Small intestine (tissue), 16 donors: ENCODE measurements at places on chromosomes 3 and 15. TPM values are rescaled to one million over a fixed set of nuclear protein-coding genes. Genes with fewer than 3 reads are reported as not detected.
A peak's percentile ranks its signal among the peaks of the same experiment; 100 is the strongest.

GRCh38 chr3:30811151-30811795 is 83.2 kb downstream of the GADL1 start:
- no peaks in the 10 kb centered on the region for H3K4me1 ChIP-seq
- DNase-seq = no peak
- no peak overlapping the region for H3K4me3 ChIP-seq
- H3K27me3 ChIP-seq = no peaks in the 10 kb centered on the region

DNA sequence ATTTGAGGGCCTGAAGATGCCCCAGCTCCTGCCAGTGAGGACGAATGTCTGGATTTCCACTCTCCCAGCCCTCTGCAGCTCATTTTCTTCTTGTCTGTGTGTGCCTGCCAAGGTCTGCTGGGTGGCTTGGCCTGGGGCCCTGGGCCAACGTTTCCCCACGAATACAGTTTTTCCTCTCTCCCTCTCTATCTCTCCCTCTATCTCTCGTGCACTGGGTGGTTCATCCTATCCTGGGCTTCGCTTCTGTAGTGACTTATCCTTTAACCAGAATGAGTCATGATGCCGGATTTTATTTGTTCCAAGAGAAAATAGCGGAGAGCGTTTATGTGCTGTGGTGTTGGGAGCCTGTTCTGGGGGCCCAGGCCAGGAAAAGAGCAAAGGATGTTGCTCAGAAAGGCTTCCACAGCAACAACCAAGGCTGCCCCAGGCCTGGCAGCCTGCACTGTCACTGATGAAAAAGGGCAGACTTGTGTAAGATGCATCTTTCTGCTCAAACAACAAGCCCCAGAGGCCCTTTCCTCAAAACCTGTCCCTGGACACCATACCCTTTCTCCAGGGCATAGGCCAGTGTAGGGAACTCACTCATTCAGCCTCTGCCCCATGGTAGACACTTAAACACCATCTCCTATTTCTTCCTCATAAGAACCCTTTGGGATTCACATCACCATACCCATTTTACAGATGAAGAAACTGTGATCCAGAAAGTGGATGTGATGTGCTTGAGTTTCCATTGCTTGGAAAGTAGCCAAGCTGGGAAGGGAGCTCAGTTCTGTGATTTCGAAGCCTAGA is 47.3 kb downstream of the ITGA11 start:
- H3K27me3 ChIP-seq = no peaks in the 10 kb centered on the region
- H3K27ac ChIP-seq = no peak overlapping the region
- no peaks in the 10 kb centered on the region for H3K36me3 ChIP-seq
- no peaks in the 10 kb centered on the region for H3K4me1 ChIP-seq

- peaks cover 6% of the 10 kb centered on the region for H3K4me1 ChIP-seq
- H3K27ac ChIP-seq = no peak overlapping the region
- no peaks in the 10 kb centered on the region for H3K27me3 ChIP-seq
- H3K36me3 ChIP-seq = no peaks in the 10 kb centered on the region
- peak; percentile 77 for DNase-seq
These were observed 8.4 kb downstream of the ST6GAL1 start for GRCh38 chr3:186938716-186939115.

GRCh38 chr15:39468331-39468730 is 112.5 kb upstream of the THBS1 start:
- H3K4me3 ChIP-seq = no peak overlapping the region
- H3K27ac ChIP-seq = no peak overlapping the region
- no peaks in the 10 kb centered on the region for H3K36me3 ChIP-seq
- no peaks in the 10 kb centered on the region for H3K27me3 ChIP-seq

GRCh38 chr3:11536132-11536935 is 107.4 kb downstream of the VGLL4 start:
- H3K27me3 ChIP-seq = no peaks in the 10 kb centered on the region
- H3K4me3 ChIP-seq = no peak overlapping the region
- DNase-seq = no peak
- H3K36me3 ChIP-seq = no peaks in the 10 kb centered on the region
- H3K4me1 ChIP-seq = no peaks in the 10 kb centered on the region
- no peak overlapping the region for H3K27ac ChIP-seq

GRCh38 chr15:83565138-83565537 is 88.8 kb upstream of the ADAMTSL3 start:
- H3K4me3 ChIP-seq = no peak overlapping the region
- no peak for DNase-seq
- H3K4me1 ChIP-seq = no peaks in the 10 kb centered on the region
- H3K36me3 ChIP-seq = no peaks in the 10 kb centered on the region

- DNase-seq = no peak
- H3K36me3 ChIP-seq = no peaks in the 10 kb centered on the region
- no peaks in the 10 kb centered on the region for H3K4me1 ChIP-seq
- peaks cover 11% of the 10 kb centered on the region for H3K27me3 ChIP-seq
- H3K27ac ChIP-seq = no peak overlapping the region
These were observed 7.1 kb upstream of the TTC14 start for GRCh38 chr3:180594631-180595558.

- H3K27me3 ChIP-seq = peaks cover 2% of the 10 kb centered on the region
- no peak for DNase-seq
- H3K4me3 ChIP-seq = no peak overlapping the region
- H3K27ac ChIP-seq = no peak overlapping the region
These were observed 70.6 kb downstream of the GAP43 start for GRCh38 chr3:115693868-115694267.

GRCh38 chr3:130904491-130904890 is 10.6 kb downstream of the ATP2C1 start:
- H3K4me3 ChIP-seq = no peak overlapping the region
- no peaks in the 10 kb centered on the region for H3K27me3 ChIP-seq
- no peak for DNase-seq
- no peaks in the 10 kb centered on the region for H3K4me1 ChIP-seq
- H3K27ac ChIP-seq = no peak overlapping the region

GRCh38 chr3:152283492-152284381 is 15.0 kb downstream of the MBNL1 start:
- H3K4me1 ChIP-seq = peaks cover 7% of the 10 kb centered on the region
- no peak for DNase-seq
- H3K4me3 ChIP-seq = no peak overlapping the region

- no peak overlapping the region for H3K4me3 ChIP-seq
- H3K4me1 ChIP-seq = no peaks in the 10 kb centered on the region
- no peak overlapping the region for H3K27ac ChIP-seq
These were observed 122.3 kb downstream of the CHRNA7 start for GRCh38 chr15:32152574-32152973.

GRCh38 chr3:197103766-197104165 is 74.1 kb upstream of the MELTF start:
- H3K4me3 ChIP-seq = no peak overlapping the region
- no peak overlapping the region for H3K27ac ChIP-seq
- no peaks in the 10 kb centered on the region for H3K4me1 ChIP-seq
- peaks cover 1% of the 10 kb centered on the region for H3K36me3 ChIP-seq
- H3K27me3 ChIP-seq = no peaks in the 10 kb centered on the region

DNA sequence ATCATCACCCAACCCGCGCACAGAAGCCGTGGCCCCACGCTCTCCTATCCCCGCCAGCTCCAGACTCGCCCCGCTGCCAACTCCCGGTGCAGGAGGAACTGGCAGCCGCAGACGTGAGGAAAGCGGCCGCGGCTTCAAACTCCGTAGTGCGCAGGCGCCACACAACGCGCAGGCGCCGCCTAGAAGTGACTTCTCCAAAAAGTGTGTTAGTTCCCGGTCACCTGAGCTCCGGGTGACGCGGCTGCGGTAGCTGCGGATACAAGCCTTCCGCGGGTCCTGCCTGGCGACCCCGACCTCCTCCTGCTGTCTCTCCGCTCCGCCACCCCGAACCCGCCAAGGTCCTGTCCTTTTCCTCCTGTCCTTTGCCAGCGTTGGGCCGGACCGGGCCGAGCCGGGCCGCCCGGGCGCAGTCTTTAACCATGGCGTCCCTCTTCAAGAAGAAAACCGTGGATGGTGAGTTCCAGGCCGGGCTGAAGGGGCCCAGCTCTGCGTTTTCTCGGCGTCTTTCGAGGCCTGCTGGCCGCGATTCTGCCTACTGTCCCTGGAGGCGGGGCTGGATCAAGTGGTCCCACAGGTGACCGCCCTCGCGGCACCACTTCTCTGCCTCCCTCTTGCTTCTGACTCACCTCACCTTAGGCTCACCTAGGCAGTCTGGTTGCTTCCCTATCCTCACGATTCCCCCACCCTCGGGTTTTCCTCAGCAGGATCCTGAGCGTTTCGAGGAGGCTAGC is at the start of gene CHMP2B:
CHMP2B (plus strand) TSS at position 206 of the 731 bp plus-strand sequence; CDS start at position 420, 214 bp downstream.
- peak within 1 kb of the TSS; percentile 92 for H3K4me3 ChIP-seq
- no peaks in the 10 kb centered on the region for H3K4me1 ChIP-seq
- peak within 1 kb of the TSS; percentile 70 for H3K27ac ChIP-seq
- no peaks in the 10 kb centered on the region for H3K27me3 ChIP-seq

GRCh38 chr3:194711913-194712312 is 26.2 kb downstream of the FAM43A start:
- no peak overlapping the region for H3K27ac ChIP-seq
- H3K27me3 ChIP-seq = no peaks in the 10 kb centered on the region
- H3K4me3 ChIP-seq = no peak overlapping the region
- H3K4me1 ChIP-seq = peaks cover 3% of the 10 kb centered on the region

DNA sequence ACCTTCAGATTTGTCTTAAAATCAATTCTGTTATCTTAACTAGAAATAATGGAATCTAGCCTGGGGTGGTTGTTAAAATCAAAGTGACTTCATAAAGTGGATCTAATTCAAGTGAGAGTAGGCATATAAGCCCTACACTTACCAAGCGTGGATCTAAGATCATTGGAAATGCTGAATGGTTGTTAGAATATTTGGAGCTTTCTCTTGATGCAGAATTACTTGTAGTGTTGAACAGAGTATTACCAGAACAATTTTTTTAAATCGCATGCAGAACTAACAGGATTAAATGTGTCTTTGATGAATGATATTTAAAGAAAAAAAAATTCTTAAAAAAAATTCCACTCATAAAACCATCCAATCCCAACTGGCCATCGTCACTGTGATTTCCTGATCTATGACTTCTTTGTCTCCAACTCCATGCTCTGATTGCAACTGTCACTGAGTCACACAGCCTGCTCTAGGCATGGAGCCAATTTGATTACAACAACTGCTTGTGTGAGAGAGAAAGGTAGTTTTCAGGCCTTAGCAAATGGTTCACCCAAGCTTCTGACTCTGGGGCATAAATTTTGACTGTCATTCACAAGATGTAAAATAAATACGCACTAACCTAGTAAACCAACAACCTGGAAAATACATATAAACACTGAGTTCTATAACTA is 25.9 kb upstream of the SPRED1 start:
- peak overlapping the region; percentile 4 for H3K27ac ChIP-seq
- no peaks in the 10 kb centered on the region for H3K36me3 ChIP-seq

- no peaks in the 10 kb centered on the region for H3K36me3 ChIP-seq
- DNase-seq = no peak
- no peaks in the 10 kb centered on the region for H3K4me1 ChIP-seq
- no peak overlapping the region for H3K4me3 ChIP-seq
- H3K27me3 ChIP-seq = no peaks in the 10 kb centered on the region
These were observed 654.1 kb downstream of the MECOM start for GRCh38 chr3:169009453-169009852.

DNA sequence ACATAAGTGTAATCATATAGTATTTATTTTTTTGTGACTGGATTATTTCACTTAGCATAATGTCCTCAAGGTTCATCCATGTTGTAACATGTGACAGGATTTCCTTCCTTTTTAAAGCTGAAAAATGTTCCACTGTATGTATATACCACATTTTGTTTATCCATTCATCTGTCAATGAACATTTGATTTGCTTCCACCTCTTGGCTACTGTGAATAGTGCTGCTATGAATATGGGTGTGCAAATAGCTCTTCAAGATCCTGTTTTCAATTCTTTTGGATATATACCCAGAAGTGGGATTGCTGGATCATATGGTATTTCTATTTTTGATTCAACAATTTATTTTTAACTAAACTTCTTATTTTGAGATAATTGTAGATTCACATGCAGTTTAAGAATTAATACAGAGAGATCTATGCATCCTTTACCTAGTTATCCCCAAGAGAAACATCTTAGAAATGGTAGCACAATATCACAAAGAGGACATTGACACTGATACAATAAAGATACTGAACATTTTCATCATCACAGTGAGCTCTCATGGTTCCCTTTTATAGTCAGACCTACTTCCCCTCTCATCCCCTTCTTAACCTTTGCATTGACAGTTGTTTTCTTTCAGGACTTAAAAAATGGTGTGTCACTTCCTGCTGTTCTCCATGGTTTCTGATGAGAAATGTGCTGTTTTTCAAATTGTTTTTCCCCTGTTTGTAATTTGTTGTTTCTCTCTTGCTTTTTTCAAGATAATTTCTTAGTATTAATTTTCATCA is 90.1 kb downstream of the SATB1 start:
- no peak overlapping the region for H3K27ac ChIP-seq
- DNase-seq = no peak
- H3K4me3 ChIP-seq = no peak overlapping the region
- H3K27me3 ChIP-seq = no peaks in the 10 kb centered on the region
- no peaks in the 10 kb centered on the region for H3K4me1 ChIP-seq

DNA sequence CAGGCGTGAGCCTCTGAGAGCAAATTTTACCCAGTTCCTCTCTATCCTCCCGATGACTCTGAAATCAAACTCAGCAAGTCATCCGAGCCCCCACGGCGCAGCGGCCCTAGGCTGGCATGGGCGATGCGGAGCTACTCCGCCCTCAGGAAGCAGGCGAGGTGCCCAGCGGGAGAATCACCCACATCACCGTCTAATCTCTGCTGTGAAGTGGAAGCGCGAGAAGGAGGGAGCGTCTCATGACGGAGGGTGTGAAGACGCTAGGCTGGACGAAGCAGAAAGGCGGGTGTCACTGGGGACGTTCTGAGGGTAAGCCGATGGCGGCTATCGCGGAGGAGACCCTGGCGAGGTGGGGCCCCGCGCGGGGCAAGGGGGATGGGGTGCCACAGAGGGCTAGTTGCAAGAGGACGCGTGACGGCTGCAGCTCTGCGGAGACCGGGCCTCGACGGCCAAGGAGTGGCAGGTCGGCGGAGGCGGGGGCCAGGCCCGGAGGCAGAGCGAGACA is 9.1 kb upstream of the GNAI2 start:
- no peaks in the 10 kb centered on the region for H3K27me3 ChIP-seq
- H3K4me3 ChIP-seq = peak overlapping the region; percentile 33
- DNase-seq = peak; percentile 47

GRCh38 chr3:46861605-46862368 is 1.5 kb downstream of the MYL3 start:
- no peak for DNase-seq
- no peaks in the 10 kb centered on the region for H3K27me3 ChIP-seq
- no peak overlapping the region for H3K27ac ChIP-seq
- H3K4me3 ChIP-seq = no peak overlapping the region
- peaks cover 2% of the 10 kb centered on the region for H3K36me3 ChIP-seq

HIGD2B gene
- not detected for polyA plus RNA-seq

SNURF gene
- not detected for polyA plus RNA-seq

LOXL1 gene
- 6.1 TPM for polyA plus RNA-seq

FOXL2 gene
- not detected for polyA plus RNA-seq

NPAP1 gene
- polyA plus RNA-seq = under 0.01 TPM

CSPG5 gene
- polyA plus RNA-seq = 0.37 TPM

KLF15 gene
- 0.45 TPM for polyA plus RNA-seq

UBE3A gene
- 14.6 TPM for polyA plus RNA-seq

MITF gene
- 1.5 TPM for polyA plus RNA-seq

GOLGA8R gene
- 5.4 TPM for polyA plus RNA-seq

KNG1 gene
- polyA plus RNA-seq = not detected

MRPL3 gene
- 113 TPM for polyA plus RNA-seq
